Thymus (tissue), 14 donors: ENCODE measurements at places on chromosomes 11 and 22.

DNA sequence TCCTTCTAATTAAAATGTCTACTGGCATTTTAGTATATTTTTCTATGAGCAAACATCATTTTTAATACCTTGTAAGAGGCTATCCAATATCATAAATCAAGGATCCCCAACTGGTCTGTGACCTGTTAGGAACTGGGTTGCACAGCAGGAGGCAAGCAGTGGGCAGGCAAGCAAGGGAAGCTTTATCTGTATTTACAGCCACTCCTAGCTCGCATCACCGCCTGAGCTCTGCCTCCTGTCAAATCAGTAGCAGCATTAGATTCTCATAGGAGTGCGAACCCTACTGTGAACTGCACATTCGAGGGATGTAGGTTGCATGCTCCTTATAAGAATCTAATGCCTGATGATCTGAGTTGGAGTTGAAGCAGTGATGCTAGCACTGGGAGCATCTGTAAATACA is 70.2 kb upstream of the CREB3L1 start:
- no peaks in the 10 kb centered on the region for H3K4me1 ChIP-seq
- no peak overlapping the region for H3K4me3 ChIP-seq
- H3K27ac ChIP-seq, result no peak overlapping the region
- peaks cover 4% of the 10 kb centered on the region for H3K27me3 ChIP-seq
- H3K36me3 ChIP-seq, result no peaks in the 10 kb centered on the region

DNA sequence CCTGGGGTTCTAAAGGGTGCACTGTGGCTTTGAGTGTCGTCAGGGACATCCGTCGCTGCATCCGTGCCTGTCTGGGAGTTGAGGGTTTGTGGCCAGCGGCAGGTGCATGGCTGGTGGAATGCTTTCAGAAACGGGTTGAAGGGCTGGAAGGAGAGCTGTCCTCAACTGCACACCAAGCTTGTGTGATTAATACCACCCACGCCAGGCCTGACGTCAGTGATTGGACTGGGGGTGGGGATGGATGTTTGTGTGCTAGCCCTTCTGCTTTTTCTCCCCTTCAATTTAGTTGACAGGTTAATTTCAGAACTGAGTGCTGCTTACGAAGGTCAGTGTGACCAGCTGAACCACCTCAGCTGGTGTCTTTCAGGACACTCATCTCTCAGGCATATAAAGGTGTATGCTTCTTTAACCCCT is 3.2 kb upstream of the GAB2 start:
- H3K36me3 ChIP-seq, result no peaks in the 10 kb centered on the region
- H3K4me1 ChIP-seq, result peaks cover 71% of the 10 kb centered on the region
- no peaks in the 10 kb centered on the region for H3K27me3 ChIP-seq
- no peak for DNase-seq

- H3K27me3 ChIP-seq, result no peaks in the 10 kb centered on the region
- no peak for DNase-seq
- H3K36me3 ChIP-seq, result no peaks in the 10 kb centered on the region
- peaks cover 3% of the 10 kb centered on the region for H3K4me1 ChIP-seq
- H3K4me3 ChIP-seq, result no peak overlapping the region
- H3K27ac ChIP-seq, result no peak overlapping the region
These were observed 106.1 kb downstream of the GGTLC2 start for GRCh38 chr22:22750335-22751042.

DNA sequence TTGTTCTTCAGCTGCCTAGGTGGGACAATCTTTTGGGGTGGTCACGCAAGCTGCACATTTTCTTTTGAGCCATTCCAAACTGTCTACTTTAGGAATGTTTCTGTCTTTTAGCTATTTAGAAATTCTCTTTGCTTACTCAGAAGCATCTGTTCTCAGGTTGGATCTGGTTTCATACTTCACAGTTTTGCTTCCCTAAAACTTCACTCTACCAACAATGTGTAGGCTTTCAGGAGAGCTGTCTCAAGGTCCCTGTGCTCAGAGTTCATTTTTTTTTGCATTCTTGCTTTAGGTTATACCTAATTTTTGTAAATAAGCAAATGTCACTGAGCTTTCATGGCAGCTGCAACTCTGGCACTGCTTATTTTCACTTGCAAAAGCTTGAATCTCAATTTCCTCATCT is 36.7 kb downstream of the CCDC90B start:
- no peak overlapping the region for H3K4me3 ChIP-seq
- DNase-seq, result no peak
- H3K36me3 ChIP-seq, result no peaks in the 10 kb centered on the region
- H3K27me3 ChIP-seq, result no peaks in the 10 kb centered on the region
- no peak overlapping the region for H3K27ac ChIP-seq
